ENCODE measurements at places on chromosomes 6 and 20.

DNA sequence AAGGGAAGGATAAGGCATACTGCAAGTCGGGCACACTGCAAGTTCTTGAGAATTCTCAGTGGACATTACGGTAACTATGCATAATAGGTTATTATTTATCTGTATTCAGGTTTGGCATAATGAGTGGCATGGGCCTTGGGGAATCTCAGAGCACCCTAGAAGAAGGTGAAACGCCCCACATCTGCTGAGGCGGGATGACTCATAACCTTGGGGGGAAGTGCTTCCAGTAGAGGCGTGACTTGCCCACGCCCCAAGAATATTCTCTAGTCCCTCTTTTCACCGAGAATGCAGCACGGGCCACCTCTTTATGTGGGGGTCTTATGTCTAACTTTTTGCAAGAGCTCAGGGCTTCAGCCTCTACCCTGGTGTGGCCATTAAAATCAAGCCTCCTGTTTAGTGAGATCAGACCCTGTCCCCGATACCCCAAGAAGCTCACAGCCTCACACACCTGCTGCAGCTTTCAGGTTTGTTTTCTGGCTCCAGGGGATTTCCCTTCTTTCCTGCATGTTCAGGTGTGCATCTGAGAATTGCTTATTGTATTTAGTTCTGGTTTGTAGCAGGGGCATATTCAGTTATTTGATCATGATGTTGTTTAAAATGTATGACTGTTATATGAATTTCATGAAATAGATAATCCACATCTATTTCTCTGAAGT lies 19.1 kb downstream of the ZFP64 start:
- no peak for DNase-seq

DNA sequence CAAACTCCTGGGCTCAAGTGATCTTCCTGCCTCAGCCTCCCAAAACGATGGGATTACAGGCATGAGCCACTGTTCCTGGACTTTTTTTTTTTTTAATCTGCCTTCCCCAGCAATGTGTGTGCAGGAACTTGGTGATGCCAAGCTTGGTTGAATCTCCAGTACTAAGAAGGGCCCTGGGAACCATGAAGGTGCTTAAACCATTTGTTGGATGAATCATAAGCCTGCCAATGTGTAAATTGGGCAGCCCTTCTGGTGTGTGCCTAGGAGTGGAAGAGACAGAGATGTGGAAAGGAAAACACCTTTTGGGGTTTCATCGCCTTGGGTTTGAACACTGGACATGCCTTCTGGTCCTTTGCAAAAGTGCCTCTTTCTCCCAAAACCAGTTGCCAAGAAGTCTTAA lies 7.1 kb upstream of the SPO11 start:
- DNase-seq, result no peak

DNA sequence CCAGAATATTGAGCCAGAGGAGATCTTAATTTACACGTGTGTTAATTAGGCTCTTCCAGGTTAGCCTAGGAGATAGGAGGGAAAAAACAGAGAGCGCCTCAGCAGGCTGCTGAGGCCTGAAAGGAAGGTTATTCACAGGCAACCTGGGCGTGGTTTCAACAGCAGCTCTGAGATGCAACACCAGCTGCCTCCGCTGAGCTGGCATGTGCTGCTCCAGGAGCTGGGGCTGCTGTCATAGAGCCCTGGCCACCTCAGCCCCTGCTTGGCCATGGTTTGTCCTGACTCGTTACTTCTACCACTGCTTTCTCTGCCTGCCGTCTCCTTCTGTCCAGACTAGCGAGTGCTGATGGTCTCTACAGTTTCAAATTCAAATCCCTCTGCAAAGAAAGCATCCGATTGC lies 32.4 kb upstream of the RPP40 start:
- no peak for DNase-seq

- DNase-seq, result no peak
Measured at GRCh38 chr6:36715469-36715868, 17.8 kb downstream of the RAB44 start.

- DNase-seq, result no peak
Measured at GRCh38 chr6:25519856-25520255, 132.2 kb upstream of the SCGN start.

- DNase-seq, result no peak
Measured at GRCh38 chr20:64114356-64114971, 7.1 kb upstream of the NPBWR2 start.

DNA sequence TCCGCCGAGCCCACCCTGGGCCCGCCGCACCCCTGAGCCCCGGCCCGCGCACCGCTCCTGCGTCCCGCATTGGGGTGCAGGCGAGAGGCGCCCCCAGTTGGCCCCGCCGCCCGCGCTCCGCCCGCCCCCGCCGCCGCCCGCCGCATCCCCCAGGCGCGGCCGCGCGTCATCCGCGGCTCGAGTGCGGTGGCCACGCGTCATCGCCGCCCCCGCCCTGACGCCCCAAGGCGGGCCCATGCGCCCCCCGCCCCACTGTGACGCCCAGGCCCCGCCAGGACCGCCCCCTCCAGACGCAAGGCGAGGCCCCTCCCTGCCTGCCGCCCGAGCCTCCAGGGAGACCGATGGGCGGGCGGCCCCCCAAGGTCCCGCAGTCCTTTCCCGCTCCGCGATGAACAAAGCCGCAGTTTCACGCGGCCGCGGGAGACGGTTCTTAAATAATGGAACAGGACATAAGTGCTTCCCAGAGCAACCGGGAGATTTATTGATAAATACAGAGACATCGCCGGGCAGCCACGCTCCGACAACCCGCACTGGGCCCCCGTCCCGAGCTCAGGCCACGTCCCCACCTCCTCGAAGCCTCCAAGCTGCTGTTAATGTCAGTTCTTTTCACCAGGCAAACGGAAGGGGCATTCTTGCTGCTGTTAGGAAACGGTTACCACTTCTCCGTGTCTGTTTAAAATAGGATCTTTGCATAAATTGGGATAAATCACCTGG lies at the start of gene ANKRD60:
TSS of gene ANKRD60 (minus strand) at position 170 of the 714 bp plus-strand sequence. CDS start at position 170, 0 bp downstream.
- DNase-seq, result peak; percentile 23

- peak; percentile 98 for DNase-seq
Measured at GRCh38 chr6:142146828-142147662, at the start of the genes NMBR and VTA1. NMBR (minus strand) TSS chr6:142147122; CDS start chr6:142088658, 58,464 bp downstream. VTA1 (plus strand) TSS chr6:142147263; CDS start chr6:142147288, 25 bp downstream.

DNA sequence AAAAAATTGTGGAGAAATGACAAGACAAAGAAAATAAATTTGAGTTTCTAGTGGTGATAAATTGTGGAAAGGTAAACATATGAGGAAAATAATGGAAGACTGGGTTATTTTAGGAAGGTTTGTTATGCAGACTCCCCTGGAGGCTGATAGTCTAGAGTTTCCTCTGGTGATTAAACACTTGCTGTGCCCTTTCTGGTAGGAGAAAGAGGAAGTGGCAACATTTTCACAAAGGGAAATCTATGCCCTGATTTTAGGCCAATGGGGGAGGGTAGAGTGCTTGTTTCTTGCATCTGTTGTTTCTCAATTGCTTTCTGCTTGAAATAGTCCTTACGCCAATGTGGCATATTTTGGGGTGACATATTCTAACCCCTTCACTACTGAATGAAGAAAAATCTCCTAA lies 129.1 kb upstream of the DOK5 start:
- DNase-seq, result no peak

DNA sequence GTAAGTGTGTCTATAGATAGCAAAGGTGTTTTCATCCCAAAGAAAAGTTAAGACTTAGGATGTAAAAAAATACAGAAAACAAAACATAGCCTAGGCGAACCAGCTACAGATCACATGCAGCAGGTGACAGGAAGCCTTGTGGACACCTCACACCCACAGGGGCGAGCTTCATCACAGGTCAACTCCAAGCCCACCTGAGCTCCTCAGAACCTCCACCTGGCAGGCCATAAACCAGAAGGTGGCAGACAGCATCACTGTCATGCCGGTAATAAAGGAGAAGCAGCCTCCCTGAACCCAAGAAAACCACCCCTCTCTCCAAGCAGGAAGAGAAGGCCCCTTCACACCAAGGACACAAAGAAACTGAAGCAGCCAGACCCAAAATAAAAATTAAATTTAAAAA lies 1.0 kb downstream of the RALGAPA2 start:
- DNase-seq, result peak; percentile 33

DNA sequence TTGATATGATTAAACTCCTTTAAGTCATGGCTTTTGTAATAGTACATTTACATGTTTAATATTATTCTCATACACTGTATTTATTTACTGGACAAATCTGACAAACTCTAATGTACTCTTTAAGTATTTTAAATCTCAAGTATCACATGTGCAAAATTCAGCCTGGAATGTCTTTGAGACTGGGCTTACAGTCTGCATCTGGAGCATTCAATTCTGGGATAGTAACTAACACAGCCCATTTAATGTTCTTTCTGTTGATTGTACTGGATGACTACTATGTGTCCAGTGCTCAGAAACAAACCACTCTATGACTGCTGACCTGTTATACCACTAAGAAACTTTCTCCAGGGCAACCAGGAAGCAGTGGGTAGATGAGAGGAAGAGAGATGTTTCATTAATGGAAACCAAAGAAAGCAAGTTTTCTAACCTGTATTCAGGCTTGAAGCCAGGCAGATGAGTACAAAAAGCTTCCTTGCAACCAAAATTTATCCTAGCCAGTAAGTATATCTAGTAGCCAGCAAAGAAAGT lies 26.8 kb downstream of the FBXL4 start:
- no peak for DNase-seq

GRCh38 chr6:16999491-17000436 lies 102.1 kb upstream of the STMND1 start:
- no peak for DNase-seq

- peak; percentile 85 for DNase-seq
Measured at GRCh38 chr20:38893565-38894090, 32.6 kb upstream of the FAM83D start.

DNA sequence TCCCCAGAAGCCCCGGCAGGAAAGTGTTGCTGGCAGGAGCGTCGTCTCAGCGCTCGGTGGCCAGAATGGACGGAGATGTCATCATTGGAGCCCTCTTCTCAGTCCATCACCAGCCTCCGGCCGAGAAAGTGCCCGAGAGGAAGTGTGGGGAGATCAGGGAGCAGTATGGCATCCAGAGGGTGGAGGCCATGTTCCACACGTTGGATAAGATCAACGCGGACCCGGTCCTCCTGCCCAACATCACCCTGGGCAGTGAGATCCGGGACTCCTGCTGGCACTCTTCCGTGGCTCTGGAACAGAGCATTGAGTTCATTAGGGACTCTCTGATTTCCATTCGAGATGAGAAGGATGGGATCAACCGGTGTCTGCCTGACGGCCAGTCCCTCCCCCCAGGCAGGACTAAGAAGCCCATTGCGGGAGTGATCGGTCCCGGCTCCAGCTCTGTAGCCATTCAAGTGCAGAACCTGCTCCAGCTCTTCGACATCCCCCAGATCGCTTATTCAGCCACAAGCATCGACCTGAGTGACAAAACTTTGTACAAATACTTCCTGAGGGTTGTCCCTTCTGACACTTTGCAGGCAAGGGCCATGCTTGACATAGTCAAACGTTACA lies 817 bp downstream of the GRM1 start:
- no peak for DNase-seq

DNA sequence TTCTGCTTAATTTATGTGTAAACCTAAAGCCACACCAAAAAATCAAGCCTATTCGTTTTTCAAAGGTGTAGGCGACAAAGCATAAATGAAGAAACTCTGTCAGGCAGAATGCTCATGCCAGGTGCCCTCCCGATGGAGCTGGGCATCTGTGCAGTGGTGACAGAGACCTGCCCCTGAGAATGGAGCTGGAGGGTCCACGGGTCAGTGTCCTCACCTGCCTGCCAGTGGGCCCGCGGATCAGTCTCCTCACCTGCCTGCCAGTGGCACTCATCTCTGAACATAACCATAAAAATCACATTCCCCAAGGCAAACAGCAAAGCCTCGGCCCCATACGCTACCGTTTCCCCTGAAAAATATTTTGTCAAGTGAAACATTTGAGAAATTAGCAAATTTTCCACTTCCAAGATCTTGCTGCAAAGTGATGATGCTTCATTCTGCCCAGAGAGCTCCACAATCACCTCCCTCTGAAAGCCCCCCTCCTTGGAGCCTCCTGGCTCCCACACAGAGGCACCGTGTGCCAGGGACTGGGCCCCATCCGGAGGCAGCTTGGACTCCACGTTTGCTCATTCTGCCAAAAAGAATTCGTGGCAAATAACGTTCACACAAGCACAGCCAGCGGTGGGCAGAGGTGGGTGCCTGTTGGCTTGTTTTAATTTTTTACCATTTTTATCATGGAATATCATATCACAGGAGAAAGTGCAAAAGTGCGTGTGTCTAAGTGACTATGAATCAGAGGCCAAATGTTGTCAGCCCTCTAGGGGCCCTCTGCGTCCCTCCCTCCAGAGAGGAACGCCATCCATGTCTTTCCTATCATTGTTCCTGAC lies 88.8 kb downstream of the YTHDF1 start:
- DNase-seq, result no peak

DNA sequence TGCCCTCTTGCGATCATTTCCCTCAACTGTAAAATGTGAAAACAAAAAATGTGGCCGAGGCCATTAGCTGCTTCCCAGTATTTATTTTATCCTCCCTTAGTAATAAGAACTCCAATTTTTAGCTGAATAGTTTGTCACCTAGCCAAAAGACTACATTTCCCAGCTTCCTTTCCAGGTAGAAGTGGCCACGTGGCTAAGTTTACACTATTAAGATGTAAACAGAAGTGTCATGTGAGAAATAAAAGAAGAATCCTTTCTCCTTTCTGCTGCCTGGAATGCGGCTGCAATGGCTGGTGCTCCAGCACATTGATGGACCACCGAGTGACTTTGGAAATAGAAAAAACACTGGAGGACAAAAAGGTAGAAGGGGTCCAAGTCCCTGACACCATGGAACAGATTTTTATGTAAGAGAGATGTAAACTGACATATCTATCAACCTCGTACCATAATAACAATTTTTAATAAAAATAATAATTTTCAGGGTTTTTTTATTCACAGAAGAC lies 268.8 kb downstream of the PKHD1 start:
- no peak for DNase-seq

DNA sequence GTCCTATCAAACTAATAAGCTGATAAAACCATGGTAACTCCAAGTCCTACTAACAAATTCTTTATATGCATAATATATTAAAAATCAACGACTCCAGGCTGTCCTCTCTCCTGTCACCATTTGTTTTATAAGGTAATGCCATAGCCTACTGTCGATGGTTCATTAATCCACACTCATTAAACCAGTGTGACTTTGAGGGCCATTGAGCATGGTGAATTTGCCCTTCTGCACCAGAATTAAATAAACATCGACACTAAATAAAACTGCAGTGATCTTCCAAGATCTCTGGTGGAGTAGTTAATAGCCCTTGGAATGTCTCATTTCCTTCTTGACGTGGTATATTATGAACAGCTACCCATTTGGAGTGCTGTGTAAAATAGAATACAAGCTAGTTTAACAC lies 358.5 kb downstream of the CBLN4 start:
- no peak for DNase-seq

DNA sequence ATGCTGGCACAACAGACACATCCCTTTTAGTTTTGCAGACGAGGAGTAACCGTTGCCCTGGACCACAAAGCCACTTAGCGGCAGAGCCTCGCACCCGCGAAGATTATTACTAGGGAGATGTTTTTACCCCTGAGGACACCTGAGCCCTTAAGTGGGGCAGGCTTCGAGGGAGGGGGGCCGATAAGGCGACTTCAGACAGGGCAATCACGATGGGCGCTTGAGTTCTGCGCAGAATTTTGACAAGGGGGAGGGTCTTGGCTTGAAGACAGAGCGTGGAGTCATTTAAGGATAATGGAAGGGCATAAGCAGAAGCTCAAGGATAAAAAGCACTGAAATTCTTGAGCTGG lies 650 bp upstream of the TTK start:
- DNase-seq, result peak; percentile 62

- DNase-seq, result peak; percentile 37
Measured at GRCh38 chr6:33761922-33762629, 15.4 kb upstream of the IP6K3 start.
